Uterus (tissue), 4 donors: ENCODE measurements at places on chromosomes 3 and 15.

DNA sequence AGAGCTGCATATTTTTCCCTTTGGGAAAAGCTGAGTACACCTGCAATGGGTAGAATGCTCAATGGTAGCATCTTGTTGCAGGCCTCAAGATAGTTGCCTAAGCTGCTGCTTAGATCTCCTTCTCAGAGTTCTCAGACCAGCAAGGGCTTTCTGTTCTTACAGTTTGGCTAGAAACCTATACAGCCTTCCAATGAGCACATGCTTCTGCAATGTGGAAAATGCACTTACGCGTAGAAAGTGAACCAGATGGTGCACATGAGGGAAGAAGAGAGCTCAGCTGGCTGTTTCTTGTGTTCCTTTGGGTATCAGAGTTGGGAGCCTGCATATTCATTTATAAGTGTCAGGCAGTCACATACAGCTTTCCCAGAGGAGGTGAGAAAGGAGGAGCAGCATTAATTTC, 136.4 kb downstream of the B3GALNT1 start:
- DNase-seq, result no peak

DNA sequence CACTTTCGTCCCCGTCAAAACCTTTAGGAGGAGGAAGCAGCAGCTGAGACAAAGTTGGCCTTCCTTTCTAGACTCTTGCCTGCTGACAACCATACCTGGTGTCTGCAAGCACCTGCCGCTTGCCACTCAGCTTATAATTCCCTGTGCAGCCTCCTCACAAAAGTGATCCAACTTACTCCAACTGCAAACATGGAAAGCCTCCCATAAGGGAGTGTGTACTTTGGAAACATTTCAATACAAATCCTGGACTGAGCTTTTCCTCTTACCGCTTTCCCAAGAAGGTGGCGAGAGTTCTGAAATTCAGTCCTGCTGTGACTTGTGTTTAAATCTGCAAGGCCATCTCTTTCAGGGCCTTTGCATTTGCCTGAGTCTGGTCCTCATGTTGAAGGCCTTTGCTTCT, 86.8 kb downstream of the LARS2 start:
- DNase-seq, result no peak

- DNase-seq, result no peak
Observed at GRCh38 chr3:187777331-187777941, 32.2 kb upstream of the BCL6 start.

- no peak for DNase-seq
Observed at GRCh38 chr3:30895329-30895728, 868 bp upstream of the GADL1 start.

DNA sequence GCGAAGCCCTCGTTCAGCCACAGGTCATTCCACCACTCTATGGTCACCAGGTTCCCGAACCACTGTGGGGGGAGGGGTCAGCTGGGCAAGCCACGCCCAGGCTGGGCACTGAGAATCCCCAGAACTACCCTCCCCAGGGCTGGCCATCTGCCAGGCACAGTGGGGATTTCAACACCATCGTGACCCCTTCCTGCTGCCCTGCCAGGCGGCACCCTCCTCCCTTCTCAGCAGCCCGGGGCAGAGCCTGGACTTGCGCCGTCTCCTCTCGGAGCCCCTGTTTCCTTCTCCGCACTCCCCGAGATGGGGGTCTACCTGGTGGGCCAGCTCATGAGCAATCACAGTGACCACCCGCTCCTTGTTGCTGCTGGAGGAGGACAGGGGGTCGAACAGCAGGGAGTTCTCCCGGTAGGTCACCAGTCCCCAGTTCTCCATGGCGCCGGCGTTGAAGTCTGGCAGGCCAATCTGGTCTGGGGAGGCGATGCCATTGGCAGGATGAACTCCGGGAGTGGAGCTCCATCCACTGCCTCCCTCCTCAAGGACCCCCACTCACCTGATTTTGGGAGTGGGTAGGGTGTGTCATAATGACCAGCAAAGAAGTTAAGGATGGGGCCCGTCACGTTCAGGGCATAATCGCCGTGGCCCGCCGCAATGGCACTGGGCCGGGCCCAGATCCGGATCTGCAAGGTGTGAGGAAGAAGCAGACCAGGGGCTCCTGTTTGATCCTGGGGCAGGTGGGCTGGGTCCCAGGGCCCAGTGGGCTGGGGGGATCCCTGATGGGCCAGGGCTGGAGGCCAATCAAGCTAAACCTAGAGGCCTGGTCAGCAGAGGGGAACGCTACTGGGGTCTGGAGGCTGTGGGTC, 10.5 kb downstream of the ANPEP start:
- DNase-seq, result no peak

- DNase-seq, result peak; percentile 22
Observed at GRCh38 chr15:58771621-58772250, 634 bp downstream of the MINDY2 start.

- DNase-seq, result peak; percentile 46
Observed at GRCh38 chr3:115092220-115092791, 54.8 kb downstream of the ZBTB20 start.

- no peak for DNase-seq
Observed at GRCh38 chr3:69932087-69932486, 67.4 kb upstream of the SAMMSON start.

GRCh38 chr3:125083776-125084175, 28.0 kb upstream of the HEG1 start:
- no peak for DNase-seq

- DNase-seq, result no peak
Observed at GRCh38 chr3:197203714-197204146, 94.7 kb downstream of the DLG1 start.
